Stimulated activated CD4-positive, alpha-beta T cell treated with anti-CD3 and anti-CD28 coated beads, TNF-alpha, amount 100 ng/mL, for 4 hours (primary cell): ENCODE measurements at places on chromosomes 2 and 18.

DNA sequence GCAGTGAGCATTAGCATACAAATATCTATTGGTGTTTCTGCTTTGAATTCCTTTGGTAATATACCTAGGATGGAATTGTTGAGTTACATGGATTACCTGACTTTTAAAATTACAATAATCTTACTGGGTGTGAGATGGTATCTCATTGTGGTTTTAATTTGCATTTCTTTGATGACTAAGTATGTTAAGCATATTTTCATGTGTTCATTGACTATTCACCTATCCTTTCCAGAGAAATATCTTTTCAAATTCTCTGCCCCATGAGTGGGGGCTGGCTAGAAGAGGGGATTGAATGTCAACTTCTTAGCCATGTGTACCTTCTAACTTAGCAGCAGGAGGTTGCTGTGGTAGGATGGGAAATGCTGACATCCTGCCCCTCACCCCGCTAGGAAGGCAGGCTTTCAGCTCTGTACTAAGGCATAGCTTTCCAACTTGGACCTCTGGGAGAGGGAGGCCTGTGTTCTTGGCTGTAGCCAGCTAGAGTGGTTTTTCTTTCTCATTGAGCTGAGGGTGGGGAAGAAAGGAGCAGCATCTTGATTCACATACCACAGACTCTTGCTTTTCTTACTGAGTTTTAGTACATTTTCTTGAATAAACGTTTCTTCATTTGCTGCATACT, 63.3 kb upstream of the TTC27 start:
- no peak for DNase-seq

GRCh38 chr2:148981324-148981723, 57.2 kb upstream of the LYPD6B start:
- no peak for DNase-seq

DNA sequence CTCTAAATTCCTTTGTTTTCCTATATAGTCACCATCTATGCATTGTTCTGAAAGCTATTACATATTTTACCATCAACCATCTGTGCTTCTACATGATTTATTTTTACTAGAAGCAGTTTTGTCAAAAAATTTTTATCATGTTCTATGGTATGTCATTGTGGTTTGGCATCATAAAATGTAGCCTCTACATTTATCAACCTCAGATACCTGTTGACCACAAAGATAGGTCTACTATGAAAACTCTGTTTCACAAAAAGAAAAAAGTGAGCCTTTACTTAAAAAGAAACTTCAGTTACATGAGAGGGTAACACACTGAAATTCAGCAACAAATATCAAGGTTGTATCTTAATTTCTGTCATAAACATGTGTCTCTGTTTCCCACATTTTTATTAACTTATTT, 3.7 kb downstream of the BCL2 start:
- no peak for DNase-seq

- no peak for DNase-seq
These were observed 30.5 kb upstream of the MAL start for GRCh38 chr2:94994914-94995552.

GRCh38 chr2:236863729-236864126, 222.0 kb upstream of the COPS8 start:
- no peak for DNase-seq

DNA sequence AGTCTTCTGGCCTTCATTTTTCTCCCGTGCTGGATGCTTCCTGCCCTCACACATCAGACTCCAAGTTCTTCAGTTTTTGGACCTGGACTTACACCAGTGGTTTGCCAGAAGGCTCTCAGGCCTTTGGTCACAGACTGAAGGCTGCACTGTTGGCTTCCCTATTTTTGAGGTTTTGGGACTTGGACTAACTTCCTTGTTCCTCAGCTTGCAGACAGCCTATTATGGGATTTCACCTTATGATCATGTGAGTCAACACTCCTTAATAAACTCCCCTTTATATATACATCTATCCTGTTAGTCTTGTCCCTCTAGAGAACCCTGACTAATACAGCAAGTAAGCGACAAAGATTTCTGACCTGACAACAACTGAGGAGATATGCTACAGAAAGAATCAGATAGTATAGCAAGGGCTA, 7.2 kb downstream of the CDC42EP3 start:
- no peak for DNase-seq

DNA sequence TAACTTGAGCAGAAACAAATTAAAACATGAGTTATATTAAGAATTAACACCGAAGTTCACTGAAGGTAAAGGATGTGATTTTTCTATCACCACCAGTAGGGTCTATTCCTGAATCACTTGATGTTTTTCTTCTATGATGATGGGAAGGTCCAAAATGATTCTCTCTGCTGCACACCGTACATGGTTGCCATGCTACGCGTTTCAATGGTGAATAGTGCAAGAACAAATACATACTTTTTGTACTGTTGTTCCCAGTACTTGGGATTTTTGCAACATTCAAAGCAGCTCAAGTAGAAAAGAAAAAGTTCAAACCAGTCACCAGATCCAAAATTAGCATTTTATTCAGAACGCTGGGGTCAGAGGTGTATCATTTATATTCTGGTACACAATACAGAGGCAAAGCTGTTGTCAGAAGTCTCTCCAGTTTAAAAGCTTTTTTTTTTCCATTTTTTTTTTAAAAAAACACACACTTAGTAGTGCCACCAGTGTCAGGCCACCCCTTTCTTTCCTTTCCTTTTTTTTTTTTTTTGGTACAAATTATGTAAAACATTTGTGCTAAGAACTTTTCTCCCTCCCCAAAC, 226.2 kb downstream of the CDH2 start:
- no peak for DNase-seq

- DNase-seq, result no peak
These were observed 77.4 kb downstream of the EML4 start for GRCh38 chr2:42246562-42246961.

DNA sequence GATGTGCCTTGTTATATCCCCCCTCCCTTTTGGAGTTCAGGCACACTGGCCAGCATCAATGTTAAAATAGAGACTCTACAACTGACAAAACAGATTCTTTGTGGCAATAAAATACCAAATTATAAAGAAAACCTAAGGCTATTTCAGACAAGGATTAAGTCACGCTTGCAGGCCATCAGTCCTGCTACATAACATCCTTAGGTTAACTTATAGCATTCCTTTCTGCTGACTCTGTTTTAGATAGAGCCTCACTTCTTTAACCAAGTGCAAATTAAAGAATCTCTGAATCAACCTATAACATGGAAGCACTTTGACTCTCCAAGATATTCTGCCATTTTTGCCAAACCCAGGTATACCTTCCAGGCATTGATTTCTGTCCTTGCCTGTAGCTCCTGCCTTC, 784.6 kb downstream of the RNF144A start:
- no peak for DNase-seq

DNA sequence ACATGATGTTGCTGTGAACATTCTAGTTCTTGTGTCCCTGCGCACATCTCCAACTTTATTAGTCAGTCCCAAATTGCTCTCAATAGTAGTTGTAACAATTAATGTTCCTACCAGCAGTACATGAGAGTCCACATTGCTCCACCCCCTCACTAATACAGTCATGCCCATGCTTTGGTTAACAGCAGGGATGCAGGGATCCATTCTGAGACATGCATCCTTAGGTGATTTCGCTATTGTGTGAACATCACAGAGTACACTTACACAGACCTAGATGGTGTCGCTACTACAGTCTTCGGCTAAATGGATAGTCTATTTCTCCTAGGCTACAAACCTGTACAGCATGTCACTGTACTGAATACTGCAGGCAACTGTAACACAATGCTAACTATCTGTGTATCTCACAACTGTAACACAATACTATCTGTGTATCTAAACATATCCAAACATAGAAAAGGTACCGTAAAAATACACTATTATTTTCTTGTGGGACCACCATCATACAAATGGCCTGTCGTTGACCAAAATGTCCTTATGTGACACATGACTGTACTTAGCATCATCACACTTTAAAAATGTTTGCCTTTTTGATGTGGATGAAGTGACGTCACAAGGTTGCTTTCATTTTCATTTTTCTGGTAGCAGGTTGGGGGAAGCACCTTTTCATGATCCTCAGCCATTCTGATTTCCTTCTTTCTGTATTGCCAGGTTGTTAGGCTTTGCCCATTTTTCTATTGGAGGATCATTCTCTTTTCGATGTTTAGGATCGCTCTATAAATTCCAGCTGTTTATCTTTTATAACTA, 82.9 kb upstream of the RNF152 start:
- no peak for DNase-seq

GRCh38 chr2:168545439-168546082, 89.5 kb downstream of the CERS6 start:
- no peak for DNase-seq

GRCh38 chr2:182499706-182500470, 73.1 kb upstream of the PDE1A start:
- no peak for DNase-seq

DNA sequence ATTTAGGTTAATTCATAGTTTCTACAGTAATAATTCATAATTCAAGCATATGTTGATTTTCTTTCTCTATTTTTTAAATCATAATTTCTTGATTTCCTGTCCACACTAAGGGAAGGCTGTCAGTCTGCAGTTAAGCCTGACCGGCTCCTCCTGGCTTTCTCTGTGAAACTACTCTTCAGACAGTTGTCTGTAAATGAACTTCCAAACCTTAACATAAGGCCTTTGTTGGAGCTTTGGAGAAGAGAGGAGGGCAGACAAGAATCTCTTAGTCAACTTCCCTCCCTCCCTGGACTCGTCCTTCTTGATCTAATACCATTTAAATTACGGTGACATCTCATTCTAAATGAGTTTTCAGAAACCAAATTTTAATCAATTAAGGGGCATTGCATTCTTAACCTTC, 404.1 kb upstream of the ST6GAL2 start:
- no peak for DNase-seq

DNA sequence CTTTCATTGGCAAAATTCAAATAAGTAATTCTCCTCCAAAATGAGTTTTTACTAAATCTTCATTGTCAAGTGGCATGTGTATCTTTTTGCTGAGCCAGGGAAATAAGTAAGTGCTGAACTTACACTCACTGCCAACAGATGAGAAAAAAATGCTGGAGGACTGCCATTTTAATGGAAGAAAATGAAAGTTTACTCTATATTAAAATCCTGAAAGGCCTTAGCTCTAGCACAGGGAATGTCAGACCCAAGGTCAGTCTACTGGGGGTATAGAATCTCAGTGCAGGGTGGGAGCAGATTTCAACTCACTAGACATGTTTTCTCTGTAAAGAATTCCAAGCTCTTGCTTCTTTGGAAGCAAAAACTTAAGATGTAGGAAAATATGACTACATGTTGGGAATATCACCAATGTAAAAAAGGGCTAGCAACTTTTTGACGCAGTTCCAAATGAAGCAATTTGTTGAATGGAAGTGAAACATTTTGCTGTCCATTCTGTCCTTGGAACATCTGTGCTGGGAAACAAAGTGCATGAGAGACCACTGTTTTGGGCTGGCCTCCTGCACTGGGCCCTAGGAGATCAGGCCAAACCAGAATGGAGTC, 127.0 kb downstream of the ST6GAL2 start:
- DNase-seq, result no peak

GRCh38 chr2:97935719-97936161, 60.0 kb downstream of the TMEM131 start:
- DNase-seq, result no peak

- DNase-seq, result no peak
These were observed 142.7 kb upstream of the FOSL2 start for GRCh38 chr2:28250006-28250405.

- no peak for DNase-seq
These were observed 493.9 kb upstream of the PIK3C3 start for GRCh38 chr18:41461114-41461513.

- DNase-seq, result no peak
These were observed 260.7 kb upstream of the SESTD1 start for GRCh38 chr2:179525340-179525739.

DNA sequence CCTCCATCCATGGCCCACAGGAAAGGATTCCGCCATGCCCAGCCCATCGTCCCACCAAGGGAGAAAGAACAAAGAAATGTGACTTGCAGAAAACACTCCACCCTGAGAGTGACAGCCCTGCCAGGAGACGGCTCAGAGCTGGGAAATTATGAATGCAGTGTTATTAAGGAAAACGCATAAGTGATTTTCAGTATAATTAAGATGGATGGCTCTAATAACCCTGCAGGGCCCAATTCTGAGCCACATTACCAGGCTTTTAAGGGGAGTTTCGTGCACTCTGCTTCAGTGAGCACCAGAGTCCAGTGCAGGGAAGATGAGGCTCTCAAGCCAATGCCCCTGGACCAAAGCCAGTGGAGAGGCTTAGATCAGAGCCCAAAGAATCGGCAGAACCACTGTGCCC, 10.6 kb upstream of the TEX51 start:
- DNase-seq, result no peak

GRCh38 chr2:34001557-34001956, 402.5 kb upstream of the FAM98A start:
- no peak for DNase-seq

GRCh38 chr2:44005846-44006245, 10.1 kb upstream of the LRPPRC start:
- no peak for DNase-seq

DNA sequence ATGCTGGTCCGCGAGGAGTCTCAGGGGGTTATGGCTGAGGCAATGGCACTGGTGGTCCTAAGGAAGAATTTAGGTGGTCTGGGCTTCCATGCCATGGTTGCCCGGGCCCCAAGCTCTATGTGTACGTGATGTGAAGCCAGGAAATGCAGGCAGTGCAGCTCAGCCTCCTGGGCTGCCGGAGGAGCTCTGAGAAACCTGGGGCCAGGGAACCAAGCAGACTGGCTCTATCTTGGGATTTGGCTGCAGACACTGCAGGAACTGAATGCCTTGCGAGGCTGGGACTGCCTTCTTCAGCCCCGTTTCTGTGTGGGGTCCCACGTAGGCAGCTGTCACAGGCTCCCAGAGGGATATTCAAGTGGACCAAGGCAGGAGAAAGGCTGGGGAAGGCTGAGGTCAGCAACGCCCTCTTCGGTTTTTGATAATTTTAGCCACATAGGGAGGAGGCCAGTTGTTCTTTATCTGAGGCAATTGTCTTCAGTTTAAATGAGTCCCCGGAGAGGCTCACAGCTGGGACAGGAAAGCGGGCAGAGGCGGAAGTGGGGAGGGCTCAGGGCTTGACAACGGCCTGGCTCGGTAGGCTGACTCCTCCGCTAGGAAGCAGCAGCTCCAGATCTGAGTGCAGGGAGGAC, 77.7 kb downstream of the RHOB start:
- no peak for DNase-seq

DNA sequence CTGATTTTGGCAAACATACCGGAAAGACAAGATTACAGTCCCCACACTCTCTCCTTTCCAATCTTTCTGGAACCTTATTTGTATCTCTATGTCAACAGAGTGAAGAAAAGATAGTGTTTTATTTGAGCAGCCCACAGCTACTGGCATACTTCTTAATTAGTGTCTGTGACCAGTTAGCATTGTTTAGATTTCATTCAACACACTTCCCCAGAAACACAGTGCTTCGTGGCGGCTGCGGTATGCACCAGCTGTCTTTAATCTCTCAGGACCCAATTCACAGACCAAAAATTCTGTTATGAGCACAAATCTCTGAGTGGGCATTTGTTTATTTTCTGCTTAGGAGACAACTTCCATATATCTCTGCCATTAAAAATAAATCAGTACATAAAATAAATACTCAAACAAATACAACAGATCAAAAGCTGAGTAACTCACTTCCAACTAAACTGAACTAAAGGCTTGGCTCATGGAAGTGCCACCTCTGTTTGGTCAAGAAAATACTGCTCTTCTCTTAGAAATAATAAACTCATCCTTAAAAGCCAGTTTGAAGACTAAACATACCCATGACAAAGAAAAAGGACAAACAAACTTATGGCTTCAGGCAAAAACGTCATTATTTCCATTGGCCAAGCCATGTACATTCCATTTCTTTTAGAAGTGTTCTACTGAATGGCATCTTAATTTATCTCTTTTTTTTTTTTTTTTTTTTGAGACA, 392.4 kb downstream of the TXNL1 start:
- DNase-seq, result no peak
